ENCODE measurements at places on chromosomes 3 and 15.

GRCh38 chr3:38111201-38111600, 25.7 kb downstream of the ACAA1 start:
- DNase-seq, result no peak

DNA sequence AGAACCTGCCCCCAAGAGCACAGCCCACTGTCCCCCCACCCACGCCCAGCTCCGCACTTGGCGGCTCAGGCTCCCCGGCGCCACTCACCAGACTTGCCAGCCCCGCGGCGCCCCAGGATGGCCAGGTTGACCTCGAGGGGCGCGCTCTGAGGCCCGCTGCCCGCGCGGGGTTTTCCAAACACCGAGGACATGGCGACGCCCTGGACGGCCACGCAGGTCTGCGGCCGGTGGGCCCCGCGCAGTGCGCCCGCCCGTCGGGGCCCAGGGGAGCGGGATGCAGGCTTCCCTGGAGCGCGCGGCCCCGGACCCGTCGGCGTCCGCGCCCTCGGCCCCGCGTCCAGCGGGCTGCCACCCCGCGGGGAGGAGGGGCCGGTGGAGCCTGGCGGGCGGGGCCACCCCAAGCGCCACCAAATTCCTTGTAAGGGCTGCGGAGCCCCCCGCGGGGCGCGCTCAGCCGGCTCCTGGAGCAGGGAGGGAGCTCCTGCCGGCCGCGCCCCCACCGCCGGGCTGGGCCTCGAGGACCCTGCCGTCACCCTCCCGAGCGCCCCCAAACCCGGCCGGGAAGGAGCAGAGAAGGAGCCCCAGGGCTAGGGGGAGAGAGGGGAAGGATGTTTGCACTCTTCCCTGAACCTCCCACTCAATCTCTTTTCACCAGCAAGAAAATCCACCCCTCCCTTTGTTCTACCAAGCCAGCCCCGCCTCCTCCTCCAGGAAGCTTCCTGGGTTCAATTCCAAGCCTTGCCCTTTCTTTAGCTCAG, at the start of gene RASL12:
RASL12 (minus strand) TSS at position 347 of the 758 bp plus-strand sequence; CDS start at position 191, 156 bp downstream.
- DNase-seq, result no peak

DNA sequence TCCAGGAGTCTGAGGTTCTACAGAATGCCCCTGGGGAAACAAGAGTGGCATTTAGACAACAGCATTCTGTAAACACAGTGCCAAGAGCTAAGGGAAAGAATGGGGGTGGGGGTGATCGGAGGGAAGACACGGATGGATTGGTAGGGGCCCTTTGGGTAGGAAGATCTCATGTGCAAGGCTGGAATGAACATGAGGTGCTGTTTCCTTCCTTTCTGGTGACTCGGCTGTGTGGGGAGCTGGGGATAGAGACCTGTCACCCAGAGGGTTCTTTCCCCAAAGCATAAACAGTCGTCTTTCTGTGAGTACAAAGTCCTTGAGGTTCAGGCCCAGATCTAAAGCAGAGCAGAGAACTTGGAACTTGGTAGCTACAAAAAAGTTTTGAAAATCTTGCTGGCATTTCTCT, 11.7 kb downstream of the TPM1 start:
- DNase-seq, result no peak

GRCh38 chr15:40928821-40929659, at the start of gene DLL4:
TSS of gene DLL4 (plus strand) at chr15:40929340. CDS start at chr15:40929669, 329 bp downstream.
- no peak for DNase-seq

- no peak for DNase-seq
These were observed 866 bp downstream of the TNIK start for GRCh38 chr3:171459137-171459941.

GRCh38 chr3:12336099-12336498, 47.2 kb downstream of the PPARG start:
- DNase-seq, result no peak

DNA sequence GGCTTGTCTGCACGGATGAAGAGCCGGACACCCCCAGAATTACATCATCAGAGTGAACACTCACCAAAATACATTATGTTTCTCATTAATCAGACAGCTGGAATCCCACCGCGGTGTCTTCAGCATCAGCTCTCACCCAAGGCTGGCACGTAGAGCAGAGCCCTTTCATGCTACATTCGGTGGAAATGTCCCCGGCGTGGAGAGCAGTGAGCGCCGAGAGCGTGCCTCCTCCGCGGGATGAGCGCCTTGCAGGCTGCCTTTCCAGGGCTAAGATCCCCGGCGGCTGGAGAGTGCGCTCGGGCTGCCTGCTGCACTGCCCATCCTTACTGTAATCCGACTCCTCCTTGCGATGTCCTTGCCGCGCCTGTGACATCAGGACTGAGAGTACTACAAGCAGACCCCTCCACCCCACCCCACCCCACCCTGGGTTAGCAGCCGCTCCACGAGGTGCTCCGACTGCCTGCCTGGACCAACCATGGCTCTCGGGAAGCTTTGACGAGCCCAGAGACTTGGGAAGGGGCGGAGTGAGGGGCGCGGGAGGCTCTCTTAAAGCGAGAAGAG, at the start of gene ZNF385D:
ZNF385D (minus strand) TSS at position 380 of the 561 bp plus-strand sequence; CDS start at position 86, 294 bp downstream.
- no peak for DNase-seq

DNA sequence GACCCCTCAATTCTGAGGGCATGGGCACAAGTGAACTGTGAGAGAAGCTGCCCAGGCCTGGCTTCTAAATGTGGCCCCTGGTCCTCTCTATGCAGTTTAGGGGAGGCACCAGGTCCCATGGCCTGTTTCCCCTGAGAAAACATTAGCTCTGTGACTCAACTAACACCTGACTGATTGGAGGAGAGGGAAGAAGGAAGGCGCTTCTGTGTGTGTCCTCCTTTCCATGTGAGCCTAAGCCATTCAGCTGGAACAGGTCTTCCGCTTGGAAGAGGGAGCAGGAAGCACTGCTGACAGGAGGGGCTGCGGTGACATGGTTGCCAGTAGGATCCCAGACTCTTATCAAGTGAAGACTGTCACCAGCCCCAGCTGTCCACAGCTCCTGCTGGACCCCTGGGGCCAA, 79.5 kb downstream of the MYLK start:
- DNase-seq, result no peak

- no peak for DNase-seq
These were observed 85.6 kb downstream of the CLSTN2 start for GRCh38 chr3:140020541-140020940.

GRCh38 chr3:22691407-22691806, 511.7 kb upstream of the UBE2E2 start:
- no peak for DNase-seq

- DNase-seq, result no peak
These were observed 70.4 kb downstream of the TRANK1 start for GRCh38 chr3:36874424-36874823.

- DNase-seq, result peak; percentile 68
These were observed 240.8 kb downstream of the NFKBIZ start for GRCh38 chr3:102089904-102090720.

DNA sequence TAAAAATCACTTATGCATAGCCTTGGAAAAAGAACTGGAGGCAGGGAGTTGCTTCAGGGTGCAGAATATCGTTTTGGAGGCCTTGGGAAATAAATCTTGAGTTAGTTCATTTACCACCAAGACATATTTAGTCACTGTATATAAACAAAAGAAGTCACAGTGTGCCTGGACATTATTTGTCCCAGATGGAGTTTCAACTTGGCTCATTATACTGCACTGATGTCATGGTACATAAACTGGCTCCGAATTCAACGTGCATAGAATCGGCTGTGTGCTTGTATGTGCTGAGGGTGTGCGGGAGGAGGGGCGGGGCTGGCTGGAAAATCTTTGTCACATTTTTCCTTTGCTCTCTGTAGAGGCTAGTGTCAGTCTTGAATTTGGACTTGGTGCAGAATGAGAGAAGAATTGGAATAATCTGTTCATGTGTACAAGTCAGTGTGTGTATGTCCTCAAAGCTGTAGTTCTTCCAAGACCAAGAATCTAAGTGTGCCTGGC, 86.6 kb downstream of the FNDC3B start:
- DNase-seq, result no peak

GRCh38 chr3:30449290-30449632, 157.1 kb upstream of the TGFBR2 start:
- no peak for DNase-seq

GRCh38 chr3:71695000-71695482, 30.2 kb downstream of the EIF4E3 start:
- no peak for DNase-seq

GRCh38 chr15:71091601-71092000, 23.7 kb upstream of the THSD4 start:
- no peak for DNase-seq

GRCh38 chr3:14147066-14147435, 22.2 kb downstream of the TMEM43 start:
- DNase-seq, result no peak

DNA sequence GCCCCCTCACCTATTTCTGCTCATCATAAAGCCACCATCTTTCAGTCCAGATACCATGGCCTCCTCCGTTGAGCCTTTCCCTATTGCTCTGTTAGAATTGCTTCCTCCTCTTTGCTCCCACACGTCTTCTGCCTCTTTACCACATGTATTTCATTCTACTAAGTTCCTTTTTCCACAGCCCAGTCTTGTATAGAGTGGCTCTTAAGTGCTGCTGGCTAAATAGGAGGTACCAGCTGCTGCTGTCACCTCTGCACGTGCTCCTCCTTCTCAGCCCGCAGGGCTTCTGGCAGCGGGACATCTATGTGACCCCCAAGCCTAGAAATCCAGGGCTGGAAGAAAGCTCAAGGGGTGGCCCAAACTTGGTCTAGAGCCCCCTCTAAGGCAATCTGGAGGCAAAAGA, 38.8 kb upstream of the PLXND1 start:
- no peak for DNase-seq

GRCh38 chr3:28544236-28544635, 195.6 kb upstream of the AZI2 start:
- no peak for DNase-seq

GRCh38 chr3:132435224-132435910, 18.1 kb downstream of the DNAJC13 start:
- DNase-seq, result no peak

GRCh38 chr15:63059075-63059474, 16.5 kb downstream of the TPM1 start:
- DNase-seq, result no peak

GRCh38 chr15:36691579-36692357, 112.3 kb downstream of the CDIN1 start:
- DNase-seq, result no peak

DNA sequence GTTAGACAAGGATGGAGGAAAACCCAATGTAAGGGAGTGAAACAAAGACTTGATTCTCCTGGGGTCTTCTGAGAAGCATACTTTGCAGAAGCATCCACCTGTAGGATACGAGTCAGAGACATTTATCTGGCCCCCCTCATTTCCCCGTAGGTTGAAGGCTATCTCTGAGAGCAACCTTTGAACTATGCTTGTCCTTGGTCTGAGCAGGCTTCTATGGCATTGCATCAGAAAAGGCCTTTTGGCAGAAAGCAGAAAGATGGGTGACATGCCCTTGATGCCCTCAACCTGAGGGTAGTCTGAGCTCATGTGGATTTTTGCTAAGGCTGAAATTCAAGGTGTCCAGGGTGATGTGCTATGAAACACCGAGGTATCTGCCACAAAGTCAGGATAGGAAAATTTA, 131.6 kb upstream of the SGO1 start:
- no peak for DNase-seq

DNA sequence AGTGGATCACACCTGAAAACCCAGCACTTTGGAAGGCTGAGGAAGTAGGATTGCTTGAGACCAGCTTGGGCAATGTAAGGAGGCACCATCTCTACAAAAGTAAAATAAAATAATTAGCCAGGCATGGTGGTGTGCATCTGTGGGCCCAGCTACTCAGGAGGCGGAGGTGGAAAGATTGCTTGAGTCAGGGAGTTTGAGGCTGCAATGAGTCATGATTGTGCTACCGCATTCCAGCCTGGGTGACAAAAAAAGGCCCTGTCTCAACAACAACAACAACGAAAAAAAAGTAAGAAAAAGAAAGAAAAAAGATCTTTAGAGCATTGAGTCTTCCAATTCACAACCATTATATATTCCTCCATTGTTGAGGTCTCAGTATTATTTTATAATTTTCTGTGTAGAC, 192.4 kb upstream of the DPH6 start:
- no peak for DNase-seq

GRCh38 chr3:142022381-142022780, 127.0 kb downstream of the TFDP2 start:
- no peak for DNase-seq

DNA sequence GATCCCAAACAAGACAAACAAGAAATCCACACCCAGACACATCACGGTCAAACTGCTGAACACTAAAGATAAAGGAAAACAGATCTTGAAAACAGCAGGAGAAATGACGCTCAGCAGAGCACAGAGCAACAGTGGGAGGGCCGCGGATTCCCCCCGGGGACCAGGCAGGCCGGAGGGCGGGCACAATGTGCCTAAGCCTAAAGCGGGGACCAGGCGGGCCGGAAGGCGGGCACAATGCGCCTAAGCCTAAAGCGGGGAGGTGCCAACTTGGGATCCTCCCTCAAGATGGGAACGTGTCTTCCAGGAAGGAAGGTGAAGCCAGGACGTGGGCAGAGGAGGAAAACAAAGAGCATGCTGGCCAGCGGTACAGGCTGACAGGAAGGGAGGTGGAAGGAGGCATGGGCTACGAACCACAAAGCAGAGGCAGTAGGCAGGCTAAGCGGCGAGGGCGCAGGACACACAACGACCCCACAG, 31.1 kb downstream of the CYFIP1 start:
- DNase-seq, result no peak

DNA sequence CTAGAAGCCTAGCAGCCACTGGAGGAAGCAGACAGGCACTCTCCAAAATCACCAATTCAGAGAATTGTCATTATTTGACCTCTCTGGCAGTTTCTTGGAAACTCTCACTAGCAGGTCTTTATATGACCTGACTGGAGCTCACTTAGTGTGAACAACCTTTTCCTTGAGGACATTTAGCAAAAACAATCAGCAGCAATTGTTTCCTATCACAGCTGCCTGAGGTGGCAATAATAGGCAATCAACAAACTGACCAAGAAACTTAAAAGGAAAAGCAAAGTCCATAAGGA, 162.4 kb upstream of the STT3B start:
- DNase-seq, result no peak

DNA sequence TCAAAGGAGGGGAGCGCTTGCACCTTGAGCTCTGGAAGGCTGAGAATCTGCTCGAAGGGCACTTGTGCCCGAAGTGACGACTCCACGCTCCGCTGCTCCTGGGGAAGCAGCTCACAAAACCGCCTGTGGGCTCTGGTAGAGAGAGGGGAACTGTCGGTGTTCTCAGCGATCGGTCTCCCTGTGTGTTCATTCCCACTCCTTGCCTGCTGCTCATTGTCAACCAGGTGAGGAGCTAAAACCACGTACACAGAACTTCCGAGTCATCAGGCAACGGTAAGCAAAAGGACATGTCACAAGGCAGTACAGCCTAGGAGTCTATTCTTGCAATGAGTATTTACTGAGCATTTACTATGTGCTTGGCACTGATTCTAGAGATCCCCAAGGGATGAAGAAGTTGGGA, 1.5 kb downstream of the CIB1 start:
- DNase-seq, result no peak

- DNase-seq, result no peak
These were observed 304.9 kb upstream of the ADAMTS9 start for GRCh38 chr3:64992530-64993285.

All from fibroblast of skin of left biceps (primary cell).